ENCODE measurements at places on chromosomes 4 and X.

- DNase-seq: no peak
Observed at GRCh38 chr4:30920043-30920442, 199.9 kb downstream of the PCDH7 start.

DNA sequence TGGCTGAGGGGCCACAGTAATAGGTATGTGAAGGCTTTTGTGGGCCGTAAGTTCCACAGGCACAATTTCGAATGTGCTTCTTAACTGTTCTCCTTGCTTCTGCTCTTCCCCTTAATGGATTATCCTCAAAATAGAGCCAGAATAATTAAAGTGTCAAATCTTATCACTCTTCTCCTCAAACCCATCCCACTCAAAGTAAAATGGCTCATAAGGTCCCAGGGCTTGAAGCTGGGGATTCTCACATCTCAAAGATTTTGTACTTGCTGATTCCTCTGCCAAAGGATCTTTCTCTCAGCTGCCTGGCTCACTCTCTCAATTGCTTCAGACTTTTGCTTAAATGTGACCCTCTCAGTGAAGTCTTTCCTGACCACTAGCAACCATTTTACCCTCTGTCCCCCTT lies 16.6 kb downstream of the ADAMTS3 start:
- DNase-seq: no peak

- DNase-seq: no peak
Observed at GRCh38 chrX:21831496-21831895, 7.9 kb upstream of the MBTPS2 start.

GRCh38 chr4:159966746-159967145 lies 863.9 kb downstream of the RAPGEF2 start:
- no peak for DNase-seq

DNA sequence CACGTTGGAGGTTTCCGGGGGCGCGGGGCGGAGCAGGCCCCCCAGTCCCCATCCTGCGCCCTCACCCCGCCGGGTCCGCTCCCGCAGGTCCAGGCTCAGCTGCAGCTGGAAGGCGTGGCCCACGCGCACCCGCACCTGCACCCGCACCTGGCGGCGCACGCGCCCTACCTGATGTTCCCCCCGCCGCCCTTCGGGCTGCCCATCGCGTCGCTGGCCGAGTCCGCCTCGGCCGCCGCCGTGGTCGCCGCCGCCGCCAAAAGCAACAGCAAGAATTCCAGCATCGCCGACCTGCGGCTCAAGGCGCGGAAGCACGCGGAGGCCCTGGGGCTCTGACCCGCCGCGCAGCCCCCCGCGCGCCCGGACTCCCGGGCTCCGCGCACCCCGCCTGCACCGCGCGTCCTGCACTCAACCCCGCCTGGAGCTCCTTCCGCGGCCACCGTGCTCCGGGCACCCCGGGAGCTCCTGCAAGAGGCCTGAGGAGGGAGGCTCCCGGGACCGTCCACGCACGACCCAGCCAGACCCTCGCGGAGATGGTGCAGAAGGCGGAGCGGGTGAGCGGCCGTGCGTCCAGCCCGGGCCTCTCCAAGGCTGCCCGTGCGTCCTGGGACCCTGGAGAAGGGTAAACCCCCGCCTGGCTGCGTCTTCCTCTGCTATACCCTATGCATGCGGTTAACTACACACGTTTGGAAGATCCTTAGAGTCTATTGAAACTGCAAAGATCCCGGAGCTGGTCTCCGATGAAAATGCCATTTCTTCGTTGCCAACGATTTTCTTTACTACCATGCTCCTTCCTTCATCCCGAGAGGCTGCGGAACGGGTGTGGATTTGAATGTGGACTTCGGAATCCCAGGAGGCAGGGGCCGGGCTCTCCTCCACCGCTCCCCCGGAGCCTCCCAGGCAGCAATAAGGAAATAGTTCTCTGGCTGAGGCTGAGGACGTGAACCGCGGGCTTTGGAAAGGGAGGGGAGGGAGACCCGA lies 14.0 kb downstream of the SHOX start:
- DNase-seq: no peak

GRCh38 chr4:61246034-61246433 lies 45.9 kb downstream of the ADGRL3 start:
- DNase-seq: no peak

Measured in RWPE2 (cell line).